Activated T-helper 2 cell treated with anti-CD3 and anti-CD28 coated beads, Interferon-gamma antibody, Interleukin-2, Interleukin-4, amounts not matched to agents 10 μg/mL and 5 μg/mL and 100 μg/mL, durations not matched to agents 14 hours and 24 hours and 36 hours (primary cell): ENCODE measurements at places on chromosomes 12 and 14.

DNA sequence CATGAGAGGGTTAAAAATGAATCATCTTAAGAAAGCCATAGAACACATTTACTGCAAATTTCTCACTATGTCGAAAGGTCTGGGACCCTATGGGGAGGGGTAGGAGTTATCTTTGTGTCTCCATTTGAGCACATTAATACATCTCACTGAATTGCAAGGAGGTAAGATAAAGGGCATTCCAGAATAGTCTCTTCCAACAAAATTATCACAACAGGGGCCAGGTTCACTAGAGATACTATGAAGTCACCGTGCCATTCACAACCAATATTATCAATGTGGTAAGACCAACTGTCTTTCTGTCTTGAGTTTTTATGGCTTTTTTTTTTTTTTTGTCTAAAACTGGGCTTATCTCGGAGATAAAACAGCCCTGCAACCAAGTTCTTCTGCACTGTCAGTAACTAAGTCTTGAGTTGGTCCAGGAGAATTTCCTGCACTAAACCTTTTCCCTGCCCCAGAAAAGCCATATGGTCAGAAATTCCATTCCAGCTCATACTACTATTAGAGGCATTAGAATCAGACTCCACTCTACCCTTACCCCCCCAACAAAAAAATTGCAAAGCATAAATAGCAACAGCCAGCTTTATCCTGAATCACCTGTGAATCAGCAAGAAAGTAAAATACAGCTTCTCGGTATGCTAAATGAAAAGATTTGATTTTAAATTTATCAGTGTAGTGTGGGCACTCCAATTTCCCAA lies 79.7 kb downstream of the PTPRR start:
- H3K27me3 ChIP-seq: no peaks in the 10 kb centered on the region
- no peak overlapping the region for H3K27ac ChIP-seq
- no peaks in the 10 kb centered on the region for H3K36me3 ChIP-seq
- H3K4me1 ChIP-seq: no peaks in the 10 kb centered on the region
- H3K4me3 ChIP-seq: no peak overlapping the region

- DNase-seq: no peak
- no peak overlapping the region for H3K27ac ChIP-seq
- no peak overlapping the region for H3K4me3 ChIP-seq
- no peaks in the 10 kb centered on the region for H3K27me3 ChIP-seq
Measured at GRCh38 chr12:113361574-113362370, 3.4 kb downstream of the PLBD2 start.

- H3K4me1 ChIP-seq: peaks cover 51% of the 10 kb centered on the region
- peak; percentile 43 for DNase-seq
- peaks cover 3% of the 10 kb centered on the region for H3K36me3 ChIP-seq
- peak overlapping the region; percentile 13 for H3K4me3 ChIP-seq
Measured at GRCh38 chr12:11958221-11959091, 112.3 kb upstream of the BCL2L14 start.

- no peaks in the 10 kb centered on the region for H3K36me3 ChIP-seq
- no peak overlapping the region for H3K4me3 ChIP-seq
- DNase-seq: no peak
- H3K27ac ChIP-seq: no peak overlapping the region
Measured at GRCh38 chr14:98573082-98573481, 698.9 kb downstream of the BCL11B start.
